ENCODE measurements at places on chromosomes 1 and 21.

DNA sequence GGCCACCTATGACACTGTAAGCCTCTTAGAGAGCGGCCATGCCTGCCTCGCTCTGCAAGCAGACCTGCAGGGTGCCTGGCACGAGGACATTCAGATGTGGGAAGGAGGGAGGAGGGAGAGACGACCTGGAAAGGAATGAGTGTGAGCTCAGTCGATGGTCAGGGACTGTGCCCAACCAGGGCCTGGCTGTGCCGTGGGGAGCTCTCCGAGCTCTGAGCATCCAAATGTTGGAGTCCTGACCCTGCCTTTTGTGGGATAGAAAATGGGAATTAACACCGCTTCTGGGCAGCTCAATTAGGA is 7.3 kb downstream of the CSTB start:
- peaks cover 9% of the 10 kb centered on the region for H3K36me3 ChIP-seq
- DNase-seq: no peak
- H3K4me1 ChIP-seq: peaks cover 2% of the 10 kb centered on the region
- no peak overlapping the region for H3K4me3 ChIP-seq
- no peaks in the 10 kb centered on the region for H3K27me3 ChIP-seq

DNA sequence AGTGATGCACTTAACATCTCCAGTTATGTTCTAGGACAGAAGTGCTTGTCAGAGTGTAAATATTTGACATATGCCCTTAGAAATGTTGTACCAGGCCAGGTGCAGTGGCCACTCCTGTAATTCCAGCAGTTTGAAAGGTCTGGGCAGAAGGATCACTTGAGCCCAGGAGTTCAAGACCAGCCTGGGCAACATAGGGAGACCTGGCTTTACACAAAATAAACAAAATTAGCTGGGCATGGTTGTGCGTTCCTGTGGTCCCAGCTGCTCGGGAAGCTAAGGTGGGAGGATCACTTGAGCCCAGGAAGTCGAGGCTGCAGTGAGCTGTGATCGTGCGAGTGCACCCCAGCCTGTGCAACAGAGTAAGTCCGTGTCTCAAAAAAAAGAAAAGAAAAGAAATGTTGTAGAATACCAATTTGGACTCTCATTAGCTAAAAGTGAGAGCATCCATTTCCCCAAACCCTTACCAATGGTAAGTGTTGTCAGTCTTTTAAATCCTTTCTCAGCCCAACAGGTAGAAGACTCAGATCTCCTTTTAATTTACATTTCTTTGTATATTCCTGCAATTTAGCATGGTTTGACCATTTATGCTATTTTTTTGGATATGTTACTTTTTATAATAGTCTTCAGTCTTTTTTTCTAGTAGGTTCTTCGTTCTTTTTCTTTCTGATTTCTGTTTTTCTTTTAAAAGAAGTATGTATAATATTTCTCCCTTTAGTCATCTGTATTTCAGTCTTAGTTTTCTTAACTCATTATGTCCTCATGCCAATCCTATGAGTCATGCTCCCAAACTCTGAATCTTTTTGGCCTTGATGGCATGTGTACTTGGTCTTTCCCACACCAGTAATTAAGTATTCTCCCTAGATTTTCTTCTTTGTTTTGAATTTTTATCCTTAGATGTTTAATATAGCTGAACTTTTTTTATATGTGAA is 74.4 kb downstream of the CAMTA1 start:
- H3K27ac ChIP-seq: peak overlapping the region; percentile 44
- H3K4me1 ChIP-seq: peaks cover 19% of the 10 kb centered on the region
- H3K4me3 ChIP-seq: no peak overlapping the region
- DNase-seq: no peak
- H3K36me3 ChIP-seq: peaks cover 8% of the 10 kb centered on the region

GRCh38 chr1:60913039-60913438 is 169.3 kb upstream of the NFIA start:
- H3K27ac ChIP-seq: no peak overlapping the region
- H3K36me3 ChIP-seq: no peaks in the 10 kb centered on the region
- no peak overlapping the region for H3K4me3 ChIP-seq
- H3K4me1 ChIP-seq: no peaks in the 10 kb centered on the region
- H3K27me3 ChIP-seq: peaks cover 14% of the 10 kb centered on the region
- DNase-seq: no peak

DNA sequence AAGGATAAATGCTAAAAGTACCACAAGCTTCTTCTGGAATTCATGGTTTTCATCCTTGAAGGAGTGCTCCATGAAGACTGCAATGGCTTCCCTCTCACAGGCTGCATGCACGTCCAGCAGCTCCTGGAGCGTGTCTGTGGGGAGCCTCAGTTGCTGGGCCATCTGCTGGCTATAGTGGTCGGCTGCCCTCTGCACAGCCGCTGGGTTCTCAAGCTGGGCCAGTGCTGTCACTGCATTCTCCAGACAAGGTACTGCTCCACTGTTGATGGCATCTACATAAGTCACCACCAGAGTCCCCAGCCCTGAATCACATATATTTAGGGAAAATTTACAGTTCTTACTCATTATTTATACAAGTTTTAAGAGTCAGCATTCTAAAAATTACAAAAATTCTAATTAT is 8.7 kb downstream of the GBP4 start:
- H3K36me3 ChIP-seq: peaks cover 66% of the 10 kb centered on the region
- peaks cover 43% of the 10 kb centered on the region for H3K4me1 ChIP-seq
- H3K27me3 ChIP-seq: no peaks in the 10 kb centered on the region
- no peak overlapping the region for H3K4me3 ChIP-seq
- no peak for DNase-seq

GRCh38 chr1:166915941-166916340 is 39.9 kb upstream of the TADA1 start:
- peaks cover 2% of the 10 kb centered on the region for H3K4me1 ChIP-seq
- H3K4me3 ChIP-seq: no peak overlapping the region
- peaks cover 13% of the 10 kb centered on the region for H3K27me3 ChIP-seq
- no peaks in the 10 kb centered on the region for H3K36me3 ChIP-seq

DNA sequence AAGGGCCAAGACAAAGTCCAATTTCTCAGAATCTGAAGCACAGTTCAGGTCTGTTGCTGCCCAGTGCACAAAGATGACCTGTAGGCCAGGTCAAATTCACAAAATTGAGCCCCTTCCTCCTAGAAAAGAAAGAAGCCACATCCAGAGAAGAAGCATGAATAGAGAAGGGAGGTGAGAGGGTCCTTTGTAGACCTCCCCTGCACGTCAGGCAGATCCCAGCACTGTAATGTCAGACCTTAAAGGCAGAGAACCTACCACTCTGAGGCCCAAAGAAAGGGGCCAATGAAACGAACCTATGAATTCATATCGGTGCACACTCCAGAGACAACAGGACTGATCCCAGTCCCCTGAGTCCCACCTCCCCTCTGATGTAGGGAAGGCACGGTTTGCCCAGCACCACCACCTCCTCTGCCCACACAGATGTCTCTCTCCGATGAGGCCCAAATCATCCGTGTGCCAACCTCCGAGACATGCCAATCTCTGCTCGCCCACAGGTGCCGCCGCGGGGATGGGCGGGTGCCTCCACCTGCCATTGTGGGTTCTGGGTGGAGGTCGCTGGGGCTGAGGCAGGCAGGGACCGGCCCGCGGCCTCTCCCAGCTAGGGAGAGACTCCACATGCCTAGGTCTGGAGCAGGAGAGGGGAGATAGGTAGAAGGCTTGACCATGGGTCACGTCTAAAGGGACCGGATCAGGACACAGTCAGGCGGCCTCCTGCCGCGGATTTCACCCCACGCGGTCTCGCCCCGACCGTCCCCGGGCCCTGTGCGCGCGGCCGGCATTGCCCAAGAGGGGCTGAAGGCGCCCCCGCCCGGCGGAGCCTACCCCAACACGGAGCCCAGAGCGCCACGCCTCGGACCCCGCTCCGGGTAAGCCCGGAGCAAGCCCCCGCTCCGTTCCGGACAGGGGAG is 42.1 kb downstream of the RRAGC start:
- H3K27ac ChIP-seq: no peak overlapping the region
- H3K27me3 ChIP-seq: peaks cover 61% of the 10 kb centered on the region

GRCh38 chr1:94806441-94806871 is 13.7 kb upstream of the SLC44A3 start:
- no peak overlapping the region for H3K4me3 ChIP-seq
- no peak for DNase-seq
- no peak overlapping the region for H3K27ac ChIP-seq
- peaks cover 15% of the 10 kb centered on the region for H3K4me1 ChIP-seq
- no peaks in the 10 kb centered on the region for H3K36me3 ChIP-seq

GRCh38 chr21:45041351-45041805 is 33.0 kb upstream of the ADARB1 start:
- DNase-seq: no peak
- H3K4me1 ChIP-seq: no peaks in the 10 kb centered on the region
- no peaks in the 10 kb centered on the region for H3K36me3 ChIP-seq
